ENCODE measurements at places on chromosomes 3 and 15.

GRCh38 chr3:32502946-32503286 is 264 bp upstream of the CMTM6 start:
- no peak for DNase-seq

DNA sequence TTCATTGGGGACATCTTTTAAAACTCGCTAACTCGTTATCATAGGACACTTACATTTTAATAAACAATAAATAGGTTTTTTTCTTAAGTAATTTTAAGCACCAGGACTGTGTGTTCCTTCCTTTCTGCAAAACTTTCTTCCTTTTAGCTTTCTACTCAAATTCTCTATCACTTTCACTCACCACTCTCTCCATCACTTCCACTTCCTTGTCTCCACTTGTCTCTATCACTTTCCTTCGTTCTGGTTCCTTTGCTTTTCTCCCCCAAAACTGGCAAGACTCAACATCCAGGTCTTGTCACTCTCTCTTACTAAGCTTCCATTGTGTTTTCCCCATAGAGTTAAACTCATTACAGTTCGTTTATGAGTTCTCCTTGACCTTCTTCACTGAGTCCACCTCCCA is 99.0 kb downstream of the ZPLD1 start:
- no peak for DNase-seq

DNA sequence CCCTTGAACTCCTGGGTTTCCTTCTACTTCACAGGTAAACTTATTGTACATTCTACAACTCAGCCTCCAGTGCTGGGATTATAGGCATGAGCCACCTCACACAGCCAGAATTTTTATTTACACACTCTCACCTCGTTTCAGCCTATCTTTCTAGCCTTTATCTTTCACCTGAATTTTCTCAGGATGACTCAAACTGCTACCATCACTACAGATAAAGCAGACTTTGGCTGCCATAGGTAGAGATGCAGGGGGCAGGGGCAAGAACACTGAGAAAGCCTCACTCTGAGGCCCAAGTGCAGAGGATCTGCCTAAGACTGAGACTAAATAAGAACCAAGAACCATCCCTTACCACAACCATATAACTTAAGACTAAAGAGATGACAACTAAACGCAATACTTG is 59.0 kb downstream of the ETFA start:
- DNase-seq = no peak

- no peak for DNase-seq
These were observed 29.7 kb downstream of the MKRN2OS start for GRCh38 chr3:12515631-12516030.

- no peak for DNase-seq
These were observed 12.5 kb downstream of the MBNL1 start for GRCh38 chr3:152281133-152281713.

- no peak for DNase-seq
These were observed 14.6 kb upstream of the LRRC2 start for GRCh38 chr3:46580675-46581074.

DNA sequence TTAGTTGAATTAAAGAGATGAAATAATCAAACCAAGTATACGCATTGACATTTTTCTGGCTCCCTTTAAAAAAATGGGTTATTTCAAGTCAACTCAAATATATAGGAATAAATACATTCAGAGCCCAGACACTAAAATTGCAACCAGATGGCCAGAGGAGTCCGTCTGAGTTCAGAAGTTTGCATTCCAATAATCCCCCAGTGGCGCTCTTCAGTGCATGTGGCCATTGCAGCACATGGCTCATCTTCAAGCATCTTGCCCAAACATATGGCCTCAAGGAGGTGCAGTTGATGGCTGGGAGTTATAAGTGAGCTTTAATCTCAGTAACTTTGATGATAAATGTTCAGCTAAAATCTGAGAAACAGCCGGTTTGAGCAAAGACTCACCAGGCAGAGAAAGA is 295.8 kb upstream of the LRRN1 start:
- no peak for DNase-seq

GRCh38 chr3:24017305-24017704 is 72.2 kb downstream of the NR1D2 start:
- no peak for DNase-seq

DNA sequence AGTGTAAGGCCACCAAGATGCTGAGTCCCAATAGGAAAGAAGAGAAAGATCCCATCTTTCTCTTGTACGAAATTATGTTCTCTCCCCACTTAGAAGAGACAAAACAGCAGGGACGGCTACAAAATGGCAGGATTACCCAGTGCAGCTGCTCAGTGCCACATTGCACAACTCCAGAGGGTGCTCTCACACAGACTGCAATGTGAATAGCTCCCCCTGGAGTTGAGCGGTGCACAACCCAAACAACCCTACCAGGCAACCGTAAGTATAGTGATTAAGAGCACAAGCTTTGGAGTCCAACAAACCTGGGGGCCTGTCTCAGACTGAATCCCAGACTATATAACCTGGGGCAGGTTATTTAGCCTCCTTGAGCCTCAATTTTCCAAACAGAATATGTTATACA is 3.1 kb upstream of the BHLHE40 start:
- DNase-seq = no peak

GRCh38 chr3:115848641-115849040 is 225.3 kb downstream of the GAP43 start:
- DNase-seq = no peak

DNA sequence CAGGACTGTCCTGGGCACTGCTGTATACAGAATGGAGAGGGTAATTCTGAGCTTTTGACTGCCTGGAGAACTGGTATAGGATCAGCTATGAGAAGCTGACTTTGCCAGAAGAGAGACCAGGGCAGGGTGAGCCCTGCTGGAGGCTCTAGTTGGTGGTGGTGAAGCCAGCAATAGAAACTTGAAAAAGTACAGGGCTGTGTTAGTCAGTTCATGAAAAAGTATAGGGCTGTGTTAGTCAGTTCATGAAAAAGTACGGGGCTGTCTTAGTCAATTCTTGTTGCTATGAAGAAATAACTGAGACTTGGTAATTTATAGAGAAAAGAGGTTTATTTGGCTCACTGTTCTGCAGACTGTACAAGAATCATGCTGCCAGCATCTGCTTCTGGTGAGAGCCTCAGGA is 63.5 kb upstream of the C2CD4B start:
- DNase-seq = no peak
